ENCODE measurements at places on chromosomes 4 and X.

DNA sequence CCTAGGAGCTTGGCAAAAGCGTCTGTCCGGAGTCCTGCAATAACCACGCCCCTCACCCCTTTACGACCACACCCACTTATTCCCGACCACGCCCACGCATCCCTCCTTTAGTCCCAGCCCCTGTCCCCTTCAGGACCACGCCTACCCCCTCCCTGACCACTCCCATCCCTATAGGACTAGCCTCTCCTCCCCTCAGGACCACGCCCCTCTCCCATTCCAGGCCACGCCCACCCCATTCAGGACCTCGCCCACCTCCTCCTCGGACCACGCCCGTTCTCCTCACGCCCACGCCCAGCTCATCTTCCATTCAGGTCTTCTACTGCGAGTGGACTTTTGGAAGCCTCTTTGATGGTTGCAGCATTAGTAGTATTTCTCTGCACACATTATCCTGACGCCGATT lies 131.2 kb upstream of the STX18 start:
- DNase-seq, result peak; percentile 28

DNA sequence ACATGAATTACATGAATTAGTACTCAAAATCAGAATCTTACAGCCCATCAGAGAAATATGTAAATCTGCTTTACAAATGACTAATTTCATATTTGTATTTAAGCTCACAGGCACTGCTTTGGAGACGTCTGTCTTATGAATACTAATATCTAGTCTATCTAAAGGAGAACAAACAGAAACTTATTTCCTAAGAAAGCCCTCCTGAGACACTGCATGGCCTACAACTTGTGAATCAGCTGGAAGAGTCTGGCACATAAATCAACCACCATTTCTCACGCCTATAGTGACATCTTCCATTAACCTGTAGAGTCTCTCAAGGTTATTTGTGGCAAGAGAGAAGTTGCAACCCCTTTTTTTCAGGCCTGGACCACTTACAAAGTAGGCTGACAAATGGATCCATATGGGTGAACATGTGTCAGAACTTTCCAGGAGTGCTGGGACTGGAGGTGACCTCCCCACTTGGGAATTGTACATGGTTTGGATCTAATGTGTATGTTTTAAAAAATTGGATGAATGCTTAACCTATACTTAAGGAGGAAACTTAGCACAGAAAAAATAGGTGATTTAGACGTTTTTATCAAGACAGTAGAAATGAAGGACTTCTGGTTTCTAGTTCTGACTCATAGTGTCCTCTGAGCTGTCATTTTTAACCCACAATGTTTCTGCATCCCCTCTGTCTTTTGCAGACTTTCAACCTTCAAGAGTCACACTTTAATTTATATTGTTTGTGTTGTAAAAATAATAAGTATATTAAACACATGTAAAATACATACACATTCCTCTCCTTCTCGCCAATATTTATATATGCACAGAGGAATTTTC lies 83.2 kb upstream of the ARHGAP24 start:
- DNase-seq, result no peak

GRCh38 chr4:176262243-176262642 lies 6.8 kb downstream of the ASB5 start:
- no peak for DNase-seq

- DNase-seq, result no peak
Measured at GRCh38 chr4:6439120-6439762, 33.2 kb downstream of the PPP2R2C start.

DNA sequence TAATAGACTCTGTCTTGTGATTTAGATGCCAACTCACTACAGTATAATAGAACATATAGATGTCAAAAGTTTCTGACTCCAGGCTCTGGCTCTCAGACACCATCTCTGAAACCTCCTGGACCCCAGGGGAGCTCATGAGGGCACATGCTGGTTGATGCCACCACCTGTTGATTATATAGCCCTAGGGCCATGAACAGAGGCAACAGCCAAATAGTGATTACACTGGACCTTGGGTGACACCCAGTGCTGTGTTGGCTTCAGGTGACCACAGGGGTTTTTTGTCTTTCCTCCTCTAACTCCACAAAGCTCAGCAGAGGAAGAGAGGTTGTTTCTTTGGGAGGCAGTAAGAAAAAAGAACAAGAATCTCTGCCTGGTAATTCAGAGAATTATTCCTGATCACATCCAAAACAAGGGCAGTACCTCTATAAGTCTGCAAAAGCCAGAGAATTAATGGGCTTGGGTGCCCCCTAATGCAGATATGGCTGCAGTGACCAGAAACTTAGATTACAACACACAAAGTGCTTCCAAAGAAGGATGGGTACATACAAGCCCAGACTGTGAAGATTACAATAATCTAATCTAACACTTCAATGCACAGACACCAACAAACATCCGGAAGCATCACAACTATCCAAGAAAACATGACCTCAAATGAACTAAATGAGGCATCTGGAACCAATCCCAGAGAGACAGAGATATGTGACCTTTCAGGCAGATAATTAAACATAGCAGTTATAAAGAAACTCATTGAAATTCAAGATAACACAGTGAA lies 1920.6 kb downstream of the ARAP2 start:
- no peak for DNase-seq

DNA sequence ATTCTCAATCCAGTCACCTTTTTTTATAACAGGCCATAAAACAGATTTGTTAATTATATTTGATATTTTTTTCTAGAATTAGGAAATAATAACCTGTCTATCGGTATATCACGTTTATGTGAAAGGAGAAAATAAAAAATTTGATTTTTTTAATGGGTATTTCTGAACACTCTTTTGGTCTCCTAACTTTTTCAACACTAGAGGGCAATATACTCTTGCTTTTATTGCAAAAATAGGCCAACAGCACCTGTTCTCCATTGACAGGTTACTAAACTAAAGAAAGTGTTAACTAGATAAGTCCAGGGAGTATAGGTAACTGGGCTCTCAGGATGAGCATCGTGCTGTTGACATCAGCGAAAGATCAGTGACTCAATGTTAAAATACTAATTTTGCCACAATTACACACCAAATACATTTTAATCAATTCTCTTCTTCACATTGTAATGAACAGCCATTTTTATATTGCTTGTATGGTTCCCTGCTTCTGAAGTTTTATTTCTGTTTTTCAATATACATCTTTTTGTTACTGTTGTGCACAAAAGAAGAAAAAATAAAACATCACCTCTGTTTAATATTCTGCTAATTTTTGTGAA lies 22.8 kb downstream of the NDST4 start:
- DNase-seq, result no peak

- DNase-seq, result no peak
Measured at GRCh38 chrX:53004038-53004437, 44.6 kb upstream of the GPR173 start.

GRCh38 chr4:75004755-75005668 lies 72.1 kb downstream of the PARM1 start:
- DNase-seq, result no peak

- DNase-seq, result peak; percentile 22
Measured at GRCh38 chrX:115344885-115345614, 55.5 kb downstream of the LUZP4 start.

- DNase-seq, result no peak
Measured at GRCh38 chr4:107333518-107333917, 297.4 kb upstream of the DKK2 start.

GRCh38 chr4:148961526-148961925 lies 519.3 kb upstream of the NR3C2 start:
- no peak for DNase-seq

DNA sequence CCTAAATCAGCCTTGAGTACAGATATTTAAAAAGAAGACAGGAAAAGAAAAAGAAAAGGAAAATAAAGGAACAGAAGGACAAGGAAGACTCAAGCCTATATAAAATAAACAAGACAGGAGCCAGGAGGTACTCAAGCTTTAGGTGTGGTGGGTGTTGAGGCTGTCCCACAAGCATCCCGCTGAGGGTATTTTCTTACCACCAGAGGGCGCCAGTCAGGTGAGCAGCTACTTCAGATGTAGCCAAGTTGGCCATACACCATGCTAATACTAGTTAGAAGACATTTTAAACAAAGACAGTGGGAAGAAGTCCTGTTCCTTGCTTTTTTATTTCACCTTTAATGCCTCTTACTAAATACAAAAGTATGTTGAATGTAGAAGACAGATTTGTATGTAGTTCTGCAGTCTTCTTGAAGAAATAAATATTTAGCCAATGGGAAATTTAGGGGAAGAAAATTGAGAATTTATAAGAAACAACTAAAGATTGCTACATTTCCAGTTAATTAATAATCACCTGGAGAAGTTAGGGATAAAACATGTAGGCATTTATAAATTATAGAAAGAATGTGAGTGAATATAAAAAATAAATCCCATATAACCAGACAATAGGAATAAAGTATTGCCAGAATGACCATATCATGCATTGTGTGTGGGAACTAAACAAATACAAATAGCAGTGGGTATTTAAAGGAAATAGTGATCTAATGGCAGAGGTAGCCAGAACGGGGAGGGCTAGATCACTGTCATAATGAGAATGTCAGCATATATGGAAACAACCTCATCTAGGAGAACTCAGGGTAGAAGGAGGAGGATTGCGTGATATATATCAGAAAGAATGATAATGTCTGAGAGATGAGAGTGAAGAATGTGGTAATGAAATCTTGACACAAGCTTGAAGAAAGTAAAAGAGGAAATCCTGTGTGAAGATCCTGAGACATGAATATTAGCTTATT lies 71.0 kb downstream of the MTHFD2L start:
- DNase-seq, result peak; percentile 80

DNA sequence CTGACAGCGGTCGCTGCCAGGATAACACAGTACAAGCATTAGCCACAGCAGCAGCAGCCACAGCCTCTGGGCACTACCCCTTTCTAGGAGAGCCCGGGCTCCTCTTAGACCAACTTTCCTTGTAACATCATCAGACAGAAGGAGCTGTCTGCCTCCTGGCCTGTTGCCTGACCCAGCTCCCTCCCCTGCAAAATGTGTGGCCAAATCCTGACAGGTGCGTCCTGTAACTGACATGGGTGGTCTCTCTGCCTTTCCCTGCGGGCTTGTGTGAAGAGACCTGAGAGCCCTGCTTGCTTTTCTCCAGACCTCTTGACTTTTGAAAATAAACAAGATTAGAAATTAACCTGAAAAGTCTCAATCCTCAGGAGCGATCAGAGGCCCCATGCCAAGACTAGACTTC lies 824.9 kb downstream of the RAPGEF2 start:
- no peak for DNase-seq

GRCh38 chrX:72201836-72202536 lies 20.4 kb downstream of the PIN4 start:
- DNase-seq, result no peak

DNA sequence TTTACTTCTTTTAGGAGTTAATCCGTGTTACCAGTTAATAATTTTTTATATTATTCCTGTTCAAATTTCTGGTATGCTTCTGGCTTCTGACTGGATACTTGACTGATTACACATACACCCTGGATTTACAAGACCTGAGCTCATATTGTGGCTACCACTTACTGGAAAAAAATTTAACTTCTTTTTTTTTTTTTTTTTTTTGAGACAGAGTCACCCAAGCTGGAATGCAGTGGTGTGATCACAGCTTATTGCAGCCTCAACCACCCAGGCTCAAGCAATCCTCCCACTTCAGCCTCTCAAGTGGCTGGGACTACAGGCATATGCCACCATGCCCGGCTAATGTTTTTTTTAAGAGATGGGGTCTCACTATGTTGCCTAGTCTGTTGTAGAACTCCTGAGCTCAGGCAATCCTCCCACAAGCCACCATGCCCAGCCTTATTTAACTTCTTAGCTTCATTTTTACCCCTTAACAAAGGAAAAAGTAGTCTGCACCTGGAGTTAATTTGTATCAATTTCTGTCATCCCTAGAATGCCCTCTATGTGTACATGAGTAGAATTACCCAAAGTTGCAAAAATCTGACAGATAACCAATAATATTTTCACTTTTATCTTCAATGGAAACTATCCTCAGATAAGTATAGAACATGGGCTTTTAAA lies 50.3 kb downstream of the TMEM165 start:
- DNase-seq, result no peak

DNA sequence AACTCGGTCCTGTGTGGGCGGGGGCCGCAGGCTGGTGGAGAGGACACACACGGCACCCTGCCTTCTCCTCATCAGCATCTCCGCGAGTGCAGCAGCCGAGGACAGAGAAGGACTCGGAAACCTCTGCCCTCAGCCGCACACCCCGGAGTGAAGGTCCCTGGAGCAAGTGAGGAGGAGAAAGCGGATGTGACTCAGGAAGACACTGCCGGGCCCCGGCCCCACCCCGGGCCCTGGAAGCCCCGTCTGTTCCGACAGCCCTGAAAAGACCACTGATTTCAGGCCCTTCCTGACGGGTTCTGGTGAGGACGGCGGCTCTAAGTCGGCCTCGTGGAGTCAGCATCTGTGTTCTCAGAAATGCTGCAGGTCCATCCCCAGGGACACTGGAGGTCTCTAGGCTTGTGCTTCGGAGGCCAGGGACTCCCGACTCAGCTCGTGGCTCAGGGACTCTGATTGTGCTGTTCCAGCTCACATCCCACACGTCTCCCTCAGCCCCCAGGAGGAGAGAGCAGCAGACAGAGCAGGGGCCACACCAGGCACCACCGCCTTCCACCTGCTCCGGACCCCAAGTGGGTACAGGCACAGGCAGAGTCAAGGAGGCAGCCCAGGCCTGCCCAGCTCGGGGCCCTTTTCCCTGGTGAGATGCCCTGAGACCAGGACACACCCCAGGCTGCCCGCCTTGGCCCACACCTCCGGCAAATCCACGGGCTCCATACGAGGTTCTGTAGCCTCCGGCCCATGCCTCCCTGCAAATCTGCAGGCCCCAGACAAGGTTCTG lies 134.5 kb upstream of the NKX1-1 start:
- DNase-seq, result no peak

- no peak for DNase-seq
Measured at GRCh38 chr4:27152703-27153102, 292.1 kb downstream of the STIM2 start.

DNA sequence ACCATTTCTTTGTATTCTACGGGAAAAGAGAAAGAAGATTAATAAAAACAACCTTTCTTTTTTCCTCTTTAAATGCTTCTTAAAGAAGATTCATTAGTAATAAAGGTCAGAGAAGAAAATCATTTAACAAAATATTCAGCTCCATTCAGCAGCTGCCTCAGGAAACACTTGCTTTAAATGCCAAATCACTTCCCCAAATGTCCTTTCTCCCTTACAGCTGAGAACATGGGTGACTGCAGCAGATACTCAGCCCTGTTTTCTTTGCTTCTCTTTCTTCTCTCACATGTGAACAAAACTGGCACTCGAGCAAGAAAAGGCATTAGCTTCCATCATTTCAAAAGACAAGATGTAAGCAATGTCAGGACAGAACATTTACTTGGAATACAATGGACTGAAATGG lies 120.2 kb downstream of the INPP4B start:
- DNase-seq, result no peak

DNA sequence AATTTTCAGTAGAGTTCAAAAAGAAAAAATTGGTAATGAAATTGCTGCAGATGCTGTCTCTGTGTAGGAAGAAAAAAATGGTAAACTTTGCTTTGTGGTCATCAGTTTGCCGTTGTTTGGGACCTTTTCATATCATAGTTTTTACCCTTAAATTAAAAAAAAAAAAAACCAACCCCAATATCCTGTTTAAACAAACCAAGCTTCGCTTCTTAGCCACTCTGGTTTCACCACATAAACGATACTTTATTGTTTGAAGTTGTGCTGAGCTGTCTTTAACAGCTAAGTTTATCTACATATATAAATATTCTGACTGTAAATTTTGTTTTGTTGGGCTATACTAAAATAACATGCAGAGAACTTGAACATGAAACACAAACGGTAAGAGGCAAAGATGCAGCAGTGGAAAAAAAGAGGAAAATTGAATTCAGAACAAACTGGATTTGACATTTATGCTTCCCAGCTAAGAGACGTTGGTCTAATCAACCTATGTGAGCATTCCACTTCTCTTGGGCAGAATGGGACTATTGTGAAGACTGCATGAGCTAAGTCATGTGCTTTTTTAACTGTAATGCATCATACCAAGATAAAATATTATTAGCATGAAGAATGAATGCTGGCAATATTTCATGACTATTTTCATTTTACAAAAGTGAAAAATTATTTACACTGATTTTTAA lies 15.7 kb upstream of the H2AZ1 start:
- DNase-seq, result no peak

All from endothelial cell (in vitro differentiated cells).